ENCODE measurements at places on chromosomes 13 and 19.

- no peak for DNase-seq
Measured at GRCh38 chr19:50434525-50434924, 1.8 kb downstream of the MYBPC2 start.

DNA sequence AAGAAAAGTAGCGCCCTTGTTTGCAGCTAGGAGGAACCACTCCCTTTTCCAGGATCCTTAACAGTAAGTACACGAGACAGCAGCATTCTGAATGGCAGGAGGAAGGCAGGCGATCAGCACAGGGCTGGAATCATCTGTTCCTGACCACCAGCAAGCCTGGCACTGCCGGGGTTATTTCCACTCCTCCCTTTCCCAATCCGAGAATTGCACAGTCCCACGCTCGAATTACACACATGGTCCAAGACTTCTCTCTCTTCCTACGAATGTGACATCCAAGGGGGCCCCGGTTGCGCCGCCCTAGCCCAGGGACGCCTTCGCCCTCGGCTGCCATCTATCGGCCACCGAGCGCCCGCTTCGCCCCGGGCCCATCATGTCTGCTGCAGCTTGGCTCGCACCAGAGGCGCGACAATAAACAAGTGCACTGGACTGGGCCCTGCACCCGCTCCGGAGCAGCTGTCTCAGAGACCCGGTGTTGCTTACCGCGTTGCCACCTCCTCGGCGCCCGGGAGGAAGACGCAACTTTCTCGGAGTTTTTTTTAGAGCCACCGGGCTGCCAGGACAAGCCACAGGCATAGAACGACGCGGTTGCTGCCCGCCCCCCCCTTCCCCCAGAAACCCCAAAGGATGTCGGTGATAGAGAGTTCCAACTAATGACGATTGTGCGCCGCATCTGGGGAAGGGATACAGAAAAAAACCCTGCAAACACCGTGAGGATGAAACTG is at the start of gene SLITRK5:
SLITRK5 (plus strand) TSS at position 341 of the 722 bp plus-strand sequence. CDS start 4,018 bp downstream, outside the sequence.
- DNase-seq, result peak; percentile 52

DNA sequence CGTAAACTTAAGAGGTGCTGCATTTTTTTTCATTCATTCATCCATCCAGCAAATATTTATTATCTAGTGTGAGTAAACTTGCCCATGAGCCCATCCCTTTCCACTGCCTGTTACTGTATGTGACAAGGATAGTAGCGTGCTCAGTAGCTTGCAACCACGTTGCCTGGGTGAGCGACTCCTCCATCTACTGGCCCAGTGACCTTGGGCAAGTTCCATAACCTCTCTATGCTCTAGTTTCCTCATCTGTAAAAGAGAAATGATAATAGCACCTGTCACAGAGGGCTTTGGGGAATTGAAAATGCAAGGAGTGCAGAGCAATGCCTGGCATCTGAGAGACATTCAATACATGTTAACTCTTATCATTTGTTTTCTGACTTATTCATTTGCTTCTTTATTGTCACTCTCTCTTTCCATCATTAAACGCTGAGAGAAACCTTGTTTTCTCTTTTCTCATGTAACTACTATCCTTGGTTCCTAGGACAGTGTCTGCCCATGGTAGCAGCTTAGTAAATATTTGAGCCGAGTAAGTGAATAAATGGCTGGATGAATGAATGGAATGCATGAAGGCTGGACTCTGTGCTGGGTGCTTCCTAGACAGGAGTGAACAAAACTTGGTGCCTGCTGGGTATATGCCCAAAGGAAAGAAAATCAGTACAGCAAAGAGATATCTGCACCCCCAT is 19.9 kb downstream of the LRCH1 start:
- no peak for DNase-seq

DNA sequence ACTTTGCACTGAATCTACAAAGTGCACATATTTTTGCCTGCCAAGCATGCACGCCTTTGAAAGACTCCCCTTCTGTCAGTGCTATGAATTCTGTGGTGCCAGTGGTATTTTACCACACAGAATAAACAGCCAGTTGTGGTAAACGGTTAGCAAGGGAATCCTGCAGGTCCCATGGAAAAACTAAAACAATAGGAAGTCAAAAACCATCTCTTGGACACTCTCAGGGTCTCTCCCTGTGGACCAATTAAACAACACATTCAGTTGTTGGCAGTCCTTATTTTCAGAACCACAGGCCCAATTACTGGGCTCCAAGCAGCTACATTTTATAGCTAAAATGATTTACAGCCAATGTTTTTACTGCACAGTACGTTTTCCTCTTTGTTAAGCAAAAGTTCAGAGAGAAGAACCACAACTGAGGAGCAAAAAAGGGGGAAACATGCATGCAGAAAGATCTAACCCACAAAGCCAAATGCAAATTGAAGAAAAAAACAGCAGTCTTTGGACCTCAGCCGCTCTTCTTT is 116.9 kb downstream of the KCTD12 start:
- no peak for DNase-seq

DNA sequence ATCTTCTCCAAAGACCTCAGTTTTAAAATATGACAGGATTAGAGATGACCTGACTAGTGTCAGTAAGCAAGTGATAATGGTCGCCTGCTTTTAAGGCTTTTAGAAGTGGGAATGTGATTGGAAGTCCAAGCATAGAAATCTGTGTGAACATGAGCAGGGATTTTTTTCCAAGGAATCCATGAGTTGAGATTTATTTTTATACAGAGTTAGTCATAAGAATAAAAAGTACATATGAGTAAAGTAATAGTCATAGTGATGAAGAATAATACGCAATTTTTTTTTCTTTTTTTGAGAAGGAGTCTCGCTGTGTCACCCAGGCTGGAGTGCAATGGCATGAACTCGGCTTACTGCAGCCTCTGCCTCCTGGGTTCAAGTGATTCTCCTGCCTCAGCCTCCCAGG is 1.6 kb downstream of the ZNF546 start:
- DNase-seq, result no peak

- no peak for DNase-seq
Measured at GRCh38 chr19:793806-794205, 3.4 kb upstream of the PTBP1 start.

DNA sequence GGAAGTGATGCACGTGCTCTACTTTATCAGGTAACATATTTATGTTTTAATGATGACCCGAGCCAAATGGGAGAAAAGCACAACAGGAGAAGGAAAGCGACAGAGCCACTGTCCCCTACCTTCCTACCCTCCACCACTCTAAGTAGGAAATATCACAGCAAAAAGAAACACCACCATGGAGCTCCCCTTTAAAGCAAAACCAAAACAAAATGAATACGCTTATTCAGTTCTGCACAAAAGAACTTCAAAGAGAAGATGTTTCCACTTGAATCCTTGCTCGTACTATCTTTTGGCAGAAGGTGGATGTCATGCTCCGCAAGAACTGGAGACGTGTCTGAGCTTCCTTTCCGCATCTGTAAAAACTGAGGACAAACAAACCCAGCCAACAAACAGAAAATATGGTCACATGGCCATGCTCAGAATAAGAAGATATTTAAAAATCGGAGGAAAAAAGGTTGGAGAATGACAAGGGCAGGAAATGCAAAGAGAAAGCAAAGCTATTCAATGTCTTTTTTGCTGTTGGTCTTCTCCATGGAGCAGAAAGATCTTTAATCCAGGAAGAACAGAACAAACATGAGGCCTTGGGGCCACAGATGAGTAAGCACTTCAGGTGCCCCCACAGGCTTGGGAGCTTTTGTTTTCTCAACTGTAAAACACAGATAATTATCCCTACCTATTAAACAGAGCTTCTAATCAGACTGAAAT is 19.5 kb downstream of the N4BP2L1 start:
- DNase-seq, result no peak

DNA sequence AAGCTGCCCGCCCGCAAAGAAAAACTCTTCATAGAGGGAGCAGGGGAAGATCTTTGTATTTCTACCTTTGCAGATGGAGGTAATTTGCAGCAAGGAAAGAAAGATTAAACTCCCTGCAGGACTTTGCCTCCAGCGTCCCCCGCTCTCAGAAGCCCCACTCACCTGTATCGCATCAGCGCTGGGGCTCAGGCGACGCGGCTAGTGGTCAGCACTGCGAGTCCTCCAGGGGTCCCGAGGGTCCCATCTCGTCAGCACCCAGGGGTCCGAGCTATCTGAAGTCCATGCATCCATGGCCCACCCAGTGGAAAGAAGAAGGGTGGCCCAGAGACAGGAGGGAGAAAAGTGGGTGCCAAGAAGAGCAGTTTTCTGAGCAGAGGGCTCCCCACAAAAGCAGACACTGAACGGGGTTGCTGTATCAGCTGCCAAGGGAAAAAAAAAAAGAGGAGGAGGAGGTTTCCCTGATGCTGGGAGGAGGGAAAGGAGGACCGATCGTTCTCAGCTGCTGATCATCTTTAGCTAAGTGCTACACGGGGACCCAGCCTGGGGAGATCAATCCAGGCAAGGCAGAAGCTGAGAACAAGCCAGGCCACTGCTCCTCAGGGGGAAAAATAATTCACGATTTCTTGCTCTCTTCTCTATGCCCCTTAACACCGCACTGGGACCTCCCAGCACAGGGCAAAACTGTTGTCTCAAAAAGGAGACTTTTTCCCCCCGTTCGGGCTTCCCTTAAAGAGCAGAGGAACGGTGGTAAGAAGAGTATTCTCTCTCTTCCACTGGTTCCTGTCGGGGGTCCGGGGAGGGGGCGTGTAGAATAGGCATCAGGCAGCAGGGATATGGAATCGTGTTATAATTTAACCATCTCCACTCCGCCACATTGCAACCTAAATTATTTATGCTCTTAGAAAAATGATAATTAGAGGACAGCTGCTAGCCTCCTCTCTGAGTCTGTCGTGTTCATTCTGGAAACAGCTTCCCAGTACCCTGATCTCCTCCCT is 117.7 kb upstream of the CACNA1A start:
- DNase-seq, result no peak

DNA sequence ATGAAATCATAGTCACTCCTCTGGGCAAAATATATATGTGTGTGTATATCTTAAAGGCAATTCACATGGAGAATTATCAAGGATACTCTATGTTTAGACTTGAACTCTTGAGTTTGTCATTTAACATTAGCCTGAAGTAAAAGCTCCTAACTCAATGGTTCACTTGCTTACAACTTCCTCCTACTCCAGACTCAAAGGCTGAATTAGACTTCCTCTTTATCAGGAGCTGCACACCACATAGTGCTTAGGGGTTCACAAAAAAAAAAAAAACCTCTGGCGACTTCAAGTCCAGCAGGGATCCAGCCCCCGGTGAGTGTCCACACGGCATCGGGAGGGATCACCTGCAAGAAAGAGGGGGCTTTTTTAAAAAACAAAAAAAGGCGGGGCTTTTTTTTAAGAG is 68.2 kb upstream of the LSM14A start:
- no peak for DNase-seq

- DNase-seq, result no peak
Measured at GRCh38 chr13:80096383-80096782, 244.5 kb downstream of the SPRY2 start.

GRCh38 chr13:66212511-66212910 is 1017.6 kb downstream of the PCDH9 start:
- DNase-seq, result no peak

DNA sequence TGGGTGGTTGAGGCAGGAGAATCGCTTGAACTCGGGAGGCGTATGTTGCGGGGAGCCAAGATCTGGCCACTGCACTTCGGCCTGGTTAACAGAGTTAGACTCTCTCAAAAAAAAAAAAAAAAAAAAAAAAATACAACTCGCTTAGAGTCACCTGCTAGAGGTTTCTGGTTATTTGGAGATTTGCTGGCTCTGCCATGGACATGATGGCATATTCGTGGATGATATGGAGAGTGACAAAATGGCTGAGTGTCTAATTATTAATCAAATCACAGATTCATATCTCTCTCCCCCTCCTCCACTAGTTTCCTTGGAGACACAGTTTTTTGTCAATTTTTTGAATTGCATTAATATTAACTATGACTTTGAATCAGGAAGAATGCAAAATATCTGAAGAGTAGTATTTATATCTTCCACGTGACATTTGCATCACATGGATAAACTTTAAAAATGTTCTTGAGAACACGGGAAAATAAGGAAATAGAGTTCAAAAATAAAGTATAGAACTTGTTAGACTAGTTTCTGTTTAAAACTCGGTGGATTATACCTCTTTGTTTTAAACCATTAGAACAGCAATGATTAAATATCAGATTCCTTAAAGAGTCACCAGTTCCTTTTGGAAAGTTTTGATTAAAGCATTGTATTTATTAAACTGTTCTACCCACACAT is 47.8 kb downstream of the KLF5 start:
- DNase-seq, result no peak

GRCh38 chr19:27745978-27746542 is 1466.9 kb downstream of the UQCRFS1 start:
- peak; percentile 7 for DNase-seq

- DNase-seq, result no peak
Measured at GRCh38 chr19:23118400-23118799, 1.6 kb downstream of the ZNF730 start.

DNA sequence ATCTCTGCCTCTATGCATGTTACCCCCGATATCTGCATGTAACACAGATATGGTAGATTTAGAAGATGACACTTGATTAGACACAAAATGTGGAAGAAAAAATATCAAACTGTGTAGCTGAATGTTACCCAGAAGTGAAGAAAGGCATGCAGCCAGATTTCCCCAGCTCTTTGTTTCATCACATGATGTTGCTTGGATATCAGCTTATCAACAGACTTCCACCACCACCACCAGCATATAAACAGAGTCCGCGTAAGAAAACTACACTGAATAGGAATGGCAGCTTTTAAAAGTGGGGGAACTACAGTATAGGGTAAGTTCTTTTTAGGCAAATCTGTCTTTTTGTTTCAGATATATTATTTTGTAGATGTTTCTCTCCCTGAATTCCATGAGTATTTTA is at the start of gene FAM216B:
FAM216B (plus strand) TSS at position 233 of the 400 bp plus-strand sequence. CDS start 2,484 bp downstream, outside the sequence.
- DNase-seq, result no peak

DNA sequence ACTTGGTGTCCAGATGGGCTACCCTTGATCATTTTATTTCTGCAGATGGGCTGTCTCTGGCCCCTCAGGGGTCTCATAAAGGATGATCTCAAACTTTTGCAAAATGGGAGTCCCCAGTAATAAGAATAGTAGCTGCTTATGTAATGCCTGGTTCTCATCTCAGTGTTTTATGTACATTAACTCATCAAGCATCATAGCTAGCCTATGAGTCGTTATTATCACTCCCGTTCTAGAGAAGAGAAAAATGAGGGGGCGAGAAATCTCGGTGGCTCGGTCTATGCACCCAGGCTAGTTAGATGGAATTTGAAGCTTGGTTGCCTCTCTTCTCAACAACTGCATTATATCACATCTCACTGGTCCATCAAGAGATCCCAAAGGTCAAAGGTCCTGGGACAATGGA is 3.4 kb downstream of the CACNG6 start:
- DNase-seq, result no peak

DNA sequence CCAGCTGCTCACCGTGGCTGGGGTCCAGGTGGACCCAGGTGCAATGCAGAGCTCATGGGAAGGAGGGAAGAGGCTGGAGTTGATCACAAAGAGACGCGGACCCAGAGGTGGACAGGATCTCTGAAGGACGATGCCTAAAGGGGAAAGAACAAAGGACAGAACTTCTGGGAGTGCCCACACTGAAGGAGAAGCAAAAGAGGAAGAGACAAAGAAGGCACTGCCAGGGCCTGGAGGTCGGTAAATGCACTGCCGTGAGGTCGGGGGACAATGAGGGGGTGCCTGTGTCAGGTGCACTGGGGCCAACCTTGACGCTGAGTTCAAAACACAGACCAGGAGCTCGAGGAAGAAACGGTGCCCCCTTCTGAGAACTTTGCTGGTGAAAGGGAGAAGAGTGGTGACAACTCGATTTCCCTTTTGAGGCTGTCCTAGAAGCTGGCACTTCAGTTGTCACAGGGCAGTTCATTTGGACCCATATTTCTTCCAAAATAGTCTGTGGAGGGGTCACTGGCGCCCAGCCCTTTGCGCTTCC is 55.6 kb downstream of the GJA3 start:
- no peak for DNase-seq

GRCh38 chr13:43770871-43771270 is 15.9 kb downstream of the ENOX1 start:
- no peak for DNase-seq

GRCh38 chr19:9914315-9915207 is 21.8 kb downstream of the OLFM2 start:
- DNase-seq, result peak; percentile 60

Data from mesothelial cell of epicardium (in vitro differentiated cells).